ENCODE measurements at places on chromosomes 12 and 14. TPM values are rescaled to one million over a fixed set of nuclear protein-coding genes. Genes with fewer than 3 reads are reported as not detected.

Gene TSHR
- polyA plus RNA-seq = not detected

Gene SP7
- polyA plus RNA-seq = 0.17 TPM

Gene IRAK3
- polyA plus RNA-seq = 3.3 TPM

Gene ANKS1B
- 6.3 TPM for polyA plus RNA-seq

Gene NKX2-1
- not detected for polyA plus RNA-seq

Gene BMP4
- 13.6 TPM for polyA plus RNA-seq

Gene SPIC
- not detected for polyA plus RNA-seq

Gene CD163
- 8.0 TPM for polyA plus RNA-seq

Gene KRT86
- 0.09 TPM for polyA plus RNA-seq

Gene CLEC2A
- polyA plus RNA-seq = not detected

Gene RNASE3
- polyA plus RNA-seq = 0.57 TPM

Gene PPP1R1A
- polyA plus RNA-seq = 48.8 TPM

Gene MAP1LC3B2
- polyA plus RNA-seq = 9.9 TPM

Gene ORMDL2
- 35.6 TPM for polyA plus RNA-seq

GRCh38 chr14:50762001-50762930 lies 68.7 kb downstream of the NIN start:
- DNase-seq = no peak

GRCh38 chr12:1436015-1436414 lies 158.4 kb downstream of the FBXL14 start:
- no peak for DNase-seq

- peak; percentile 16 for DNase-seq
Observed at GRCh38 chr12:107684990-107685359, 624 bp upstream of the PWP1 start.

GRCh38 chr12:105522166-105522825 lies 191.8 kb downstream of the C12orf75 start:
- no peak for DNase-seq

DNA sequence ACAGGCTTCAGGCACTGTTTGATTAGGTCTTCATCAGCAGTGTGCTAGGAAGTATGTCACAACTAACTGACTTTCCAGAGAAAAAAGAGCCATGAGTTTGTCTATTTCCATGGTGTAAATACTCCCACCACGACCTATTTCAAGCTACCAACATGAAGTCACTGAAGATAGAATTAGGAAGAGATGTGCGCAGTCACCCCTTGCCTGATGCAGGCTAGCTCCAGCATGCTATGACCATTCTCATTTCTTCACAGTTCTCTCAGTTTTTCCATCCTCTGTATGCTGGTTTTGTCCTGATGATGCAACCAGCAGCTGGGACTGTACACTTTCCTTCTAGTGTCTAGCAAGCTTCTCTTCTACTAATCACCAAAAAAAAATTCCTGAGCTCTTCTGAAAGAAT lies 191.6 kb upstream of the NUDT4 start:
- no peak for DNase-seq

DNA sequence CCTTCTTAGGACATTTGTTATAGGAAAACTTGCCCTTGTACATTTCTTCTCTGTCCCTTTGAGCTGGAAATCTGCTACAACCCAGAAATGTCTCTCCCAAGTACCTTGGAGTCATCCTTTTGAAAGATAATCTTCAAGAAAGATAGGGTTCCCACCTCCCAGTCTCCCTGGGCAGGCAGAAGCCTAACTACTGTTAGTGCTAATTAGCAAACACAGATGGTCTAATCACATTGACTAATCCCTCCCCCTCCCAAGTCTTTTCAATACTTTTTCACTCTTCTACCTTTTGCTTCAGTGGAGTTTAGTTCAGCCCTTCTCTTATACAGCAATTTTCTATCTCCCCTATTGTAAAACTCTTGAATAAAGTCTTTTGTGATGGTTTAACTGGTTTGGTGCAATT lies 129.8 kb upstream of the PPFIA2 start:
- DNase-seq = no peak

DNA sequence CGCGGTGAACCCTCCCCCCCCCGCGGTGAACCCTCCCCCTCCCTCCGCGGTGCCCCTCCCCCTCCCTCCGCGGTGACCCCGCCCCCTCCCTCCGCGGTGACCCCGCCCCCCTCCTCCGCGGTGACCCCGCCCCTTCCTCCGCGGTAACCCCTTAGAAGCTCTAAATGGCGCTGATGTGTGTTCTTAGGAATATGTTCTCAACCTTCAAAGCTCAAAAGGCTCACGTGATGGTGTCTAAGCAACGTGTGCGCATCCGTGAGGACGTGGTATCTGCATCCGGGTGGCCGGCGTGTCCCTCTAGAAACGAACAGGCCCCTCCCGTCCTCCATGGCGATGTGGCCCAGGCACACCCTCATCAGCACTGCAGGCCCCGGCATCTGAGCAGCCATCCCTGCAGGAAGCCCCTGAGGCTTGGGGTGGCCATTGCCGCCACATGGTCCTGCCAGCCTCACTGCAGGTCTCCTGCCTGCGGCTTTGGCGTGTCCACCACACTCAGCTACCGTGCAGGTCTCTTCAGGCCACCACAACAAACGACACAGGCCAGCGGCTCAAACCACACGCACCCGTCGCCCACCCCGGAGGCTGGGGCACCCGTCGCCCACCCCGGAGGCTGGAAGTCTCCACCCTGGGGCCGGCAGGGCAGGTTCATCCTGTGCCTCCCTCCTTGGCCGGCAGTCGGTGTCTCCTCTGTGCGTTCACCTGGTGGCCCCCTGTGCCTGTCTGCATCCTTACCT lies 14.5 kb upstream of the FBRSL1 start:
- DNase-seq = no peak

DNA sequence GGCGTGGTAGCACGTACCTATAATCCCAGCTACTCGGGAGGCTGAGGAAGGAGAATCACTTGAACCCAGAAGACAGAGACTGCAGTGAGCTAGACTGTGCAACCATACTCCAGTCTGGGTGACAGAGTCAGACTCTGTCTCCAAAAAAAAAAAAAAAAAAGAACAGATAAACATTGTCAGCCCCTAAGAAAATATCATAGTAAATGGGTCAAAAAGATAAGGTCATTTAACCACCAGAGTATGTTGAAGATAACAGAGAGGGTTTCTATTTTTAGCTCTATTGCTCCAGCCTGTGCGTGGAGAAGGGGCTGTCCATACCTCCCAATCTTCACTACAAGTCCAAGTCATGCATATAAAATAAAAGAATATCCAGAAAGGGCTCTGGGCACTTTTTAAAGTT lies 15.4 kb downstream of the LGMN start:
- DNase-seq = no peak

GRCh38 chr12:57135527-57136326 lies 7.4 kb downstream of the LRP1 start:
- DNase-seq = no peak

- DNase-seq = no peak
Observed at GRCh38 chr14:23896609-23897153, 56.9 kb upstream of the DHRS4 start.

GRCh38 chr14:75871181-75871880 lies 110.5 kb downstream of the TGFB3 start:
- DNase-seq = no peak

- no peak for DNase-seq
Observed at GRCh38 chr12:53498235-53498630, 1.0 kb downstream of the MAP3K12 start.

- no peak for DNase-seq
Observed at GRCh38 chr12:49796606-49797448, 31.4 kb downstream of the NCKAP5L start.

DNA sequence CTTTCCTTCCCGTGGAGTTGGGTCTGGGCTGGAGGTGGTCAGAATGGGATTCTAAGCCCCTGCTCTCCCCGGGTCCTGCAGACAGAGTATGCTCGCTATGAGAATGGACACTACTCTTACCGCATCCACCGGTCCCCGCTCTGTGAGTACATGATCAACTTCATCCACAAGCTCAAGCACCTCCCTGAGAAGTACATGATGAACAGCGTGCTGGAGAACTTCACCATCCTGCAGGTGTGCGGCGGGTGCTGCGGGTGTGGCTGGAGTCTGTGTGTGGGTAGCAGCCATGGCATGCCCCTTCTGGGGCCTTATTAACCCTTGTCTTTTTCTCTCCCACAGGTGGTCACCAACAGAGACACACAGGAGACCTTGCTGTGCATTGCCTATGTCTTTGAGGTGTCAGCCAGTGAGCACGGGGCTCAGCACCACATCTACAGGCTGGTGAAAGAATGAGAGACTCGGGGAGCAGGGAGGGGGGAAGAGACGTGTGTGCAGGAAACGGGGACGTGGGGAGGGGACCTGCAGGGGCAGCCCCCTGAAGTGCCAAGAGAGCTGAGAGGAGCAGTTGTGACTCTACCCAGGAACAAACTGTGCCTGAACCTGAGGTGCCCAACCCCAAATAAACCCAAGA lies 37.0 kb upstream of the TSPAN9 start:
- no peak for DNase-seq

DNA sequence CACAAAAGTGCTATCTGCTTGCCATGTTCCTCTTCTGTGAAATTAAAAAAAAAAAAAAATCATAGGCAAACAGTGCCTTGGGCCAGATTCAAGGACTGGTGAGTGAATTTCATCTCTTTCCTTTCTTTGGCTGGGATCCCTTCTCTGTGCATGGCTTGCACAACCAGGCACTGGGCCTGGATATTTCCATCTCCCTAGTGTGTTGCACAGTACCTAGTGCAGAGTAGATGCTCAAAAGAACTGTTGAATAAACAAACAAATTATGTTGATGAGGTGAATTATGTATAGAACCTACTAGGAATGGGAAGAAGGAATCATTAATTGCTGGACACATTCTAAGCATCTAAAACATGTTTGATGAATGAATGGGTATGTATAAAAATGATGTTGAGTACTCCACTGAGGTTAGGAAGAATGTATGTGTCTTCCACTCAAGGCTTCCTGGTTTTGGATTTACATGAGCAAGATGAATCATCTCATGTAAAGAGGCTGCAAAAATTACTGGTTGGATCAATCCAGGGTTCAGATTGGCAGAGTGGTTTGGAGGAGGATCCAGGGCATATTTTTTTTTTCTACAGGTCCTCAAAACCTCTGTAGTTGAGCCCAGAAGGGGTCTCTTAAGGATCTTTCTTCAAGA lies 93.2 kb downstream of the EMP1 start:
- no peak for DNase-seq

- DNase-seq = no peak
Observed at GRCh38 chr12:46557539-46558373, 185.2 kb upstream of the SLC38A2 start.

DNA sequence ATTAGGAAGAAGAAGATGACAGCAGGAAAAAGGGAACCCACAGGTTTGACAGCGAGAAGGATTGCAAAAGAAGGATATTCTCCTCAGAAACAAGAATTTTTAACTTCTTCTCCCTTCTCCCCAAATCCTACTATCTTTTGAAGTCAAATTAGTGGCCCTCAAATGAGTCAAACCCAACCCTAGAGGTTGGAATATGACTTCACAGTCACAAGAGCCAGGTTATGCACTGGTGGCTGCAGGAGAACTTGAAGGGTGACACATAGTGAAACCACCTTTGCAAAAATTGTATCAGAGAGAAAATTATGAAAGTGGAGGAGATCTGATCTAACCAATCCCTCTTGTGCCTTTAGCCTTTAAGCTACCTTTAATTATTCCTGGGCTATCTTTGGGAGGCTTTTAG lies 386.2 kb upstream of the CCDC196 start:
- no peak for DNase-seq

GRCh38 chr14:64438181-64438841 lies 27.0 kb upstream of the AKAP5 start:
- DNase-seq = no peak

DNA sequence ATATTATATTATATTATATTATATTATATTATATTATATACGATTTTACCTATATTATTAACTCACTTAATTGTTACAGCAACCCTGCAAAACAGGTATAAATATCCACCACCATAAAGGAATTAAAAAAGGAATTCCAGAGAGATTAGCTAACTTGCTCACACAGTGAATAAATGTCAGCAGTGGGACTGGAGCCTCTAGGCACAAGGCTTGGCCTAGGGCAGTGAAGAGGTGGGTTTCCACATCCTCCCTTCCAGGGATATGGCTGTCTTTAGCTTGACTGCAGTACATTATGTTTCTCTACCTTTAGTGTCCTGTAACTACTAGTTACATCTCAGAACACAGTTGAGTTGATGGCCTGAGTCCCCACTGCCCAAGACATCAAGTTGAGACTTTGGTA lies 166.9 kb downstream of the SLC15A5 start:
- DNase-seq = no peak

DNA sequence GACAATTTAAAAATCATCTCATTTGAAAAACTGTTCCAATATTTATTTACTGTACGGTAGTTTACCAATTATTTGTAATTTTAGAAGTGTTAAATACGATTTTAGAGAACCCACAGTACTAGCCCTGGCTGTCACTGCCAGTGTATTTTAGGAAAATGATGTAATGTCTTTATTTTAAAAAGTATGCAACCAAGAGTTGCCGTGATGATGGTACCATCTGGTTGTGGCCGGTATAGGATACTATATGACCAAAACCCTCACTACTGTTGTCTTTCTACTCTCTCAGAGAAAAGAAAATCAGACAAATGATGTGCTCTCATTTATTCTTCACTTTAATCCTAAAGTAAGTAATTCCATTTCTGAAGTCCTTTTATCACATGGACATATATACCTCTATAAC lies 395.0 kb downstream of the FOXG1 start:
- no peak for DNase-seq

- no peak for DNase-seq
Observed at GRCh38 chr12:132948146-132949066, 7.7 kb downstream of the ZNF605 start.

DNA sequence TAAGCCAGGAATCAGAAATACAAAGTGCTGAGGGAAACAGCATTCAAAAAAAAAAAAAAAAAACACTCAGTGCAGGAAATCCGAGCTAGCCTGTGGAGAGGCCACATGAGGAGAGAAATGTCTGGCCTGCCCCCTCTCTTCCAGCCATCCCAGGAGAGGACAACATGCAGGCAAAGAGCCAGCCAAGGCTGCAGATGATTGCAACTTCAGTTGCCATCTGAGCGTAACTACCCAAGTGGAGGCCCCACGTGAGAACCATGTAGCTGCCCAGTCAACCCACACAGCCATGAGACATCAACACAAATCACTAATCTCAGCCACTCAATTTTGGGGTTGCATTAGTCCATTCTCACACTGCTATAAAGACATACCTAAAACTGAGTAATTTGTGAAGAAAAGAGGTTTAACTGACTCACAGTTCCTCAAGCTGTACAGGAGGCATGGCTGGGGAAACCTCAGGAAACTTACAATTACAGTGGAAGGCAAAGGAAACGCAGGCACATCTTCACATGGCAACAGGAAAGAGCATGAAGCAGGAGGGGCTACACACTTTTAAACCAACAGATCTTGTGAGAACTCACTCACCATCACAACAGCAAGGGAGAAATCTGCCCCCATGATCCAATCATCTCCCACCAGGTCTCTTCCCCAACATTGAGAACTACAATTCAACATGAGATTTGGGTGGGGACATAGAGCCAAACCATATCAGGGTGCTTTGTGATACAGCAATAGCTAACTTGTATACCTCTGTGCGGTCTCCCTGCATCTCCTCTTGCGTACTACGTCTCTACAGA lies 161.1 kb downstream of the PIWIL1 start:
- DNase-seq = no peak

DNA sequence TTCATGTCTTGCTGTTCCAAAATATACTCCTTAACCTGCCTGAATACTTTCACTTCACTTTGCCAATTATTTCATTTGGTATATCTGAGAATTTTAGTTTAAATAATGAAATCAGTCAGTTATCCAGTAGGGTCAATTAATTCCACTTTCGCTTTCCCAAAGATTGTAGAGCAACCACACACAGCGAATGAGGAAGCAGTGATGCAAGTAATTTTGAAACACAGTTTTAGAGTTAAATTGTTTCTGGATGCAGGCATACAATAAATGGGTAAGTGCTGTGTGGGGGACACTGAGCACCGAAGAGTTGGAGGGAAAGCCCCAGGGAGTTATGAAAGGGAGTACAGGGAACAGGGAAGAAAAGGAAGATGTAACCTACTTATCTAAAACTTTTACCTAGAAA lies 62.8 kb downstream of the TSHR start:
- DNase-seq = no peak
